ENCODE measurements at places on chromosomes 1 and 21.

DNA sequence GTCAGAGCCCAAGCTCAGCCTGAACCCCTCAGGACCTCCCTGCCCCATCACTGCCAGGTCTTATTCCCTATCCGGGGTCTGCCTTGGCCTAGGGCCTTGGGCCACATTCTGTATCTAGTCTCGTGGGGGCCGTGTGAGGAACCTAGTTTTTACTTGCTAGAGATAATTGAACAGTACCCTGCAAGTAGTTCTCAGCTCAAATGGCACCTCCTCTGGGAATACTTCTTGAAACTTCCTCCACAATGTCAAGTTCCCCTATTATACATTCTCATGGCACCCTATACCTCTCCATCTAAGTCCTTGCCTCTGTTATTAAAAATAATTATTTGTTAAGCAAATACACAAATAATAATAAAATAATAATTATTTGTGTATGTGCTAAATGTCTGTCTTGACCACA is 32.9 kb upstream of the CSF1 start:
- no peak for DNase-seq

- DNase-seq: no peak
Observed at GRCh38 chr1:155485945-155486344, 76.7 kb downstream of the ASH1L start.

- DNase-seq: no peak
Observed at GRCh38 chr1:44786138-44786840, 1.7 kb downstream of the BEST4 start.

GRCh38 chr1:34049994-34050393 is 115.0 kb downstream of the CSMD2 start:
- DNase-seq: no peak

DNA sequence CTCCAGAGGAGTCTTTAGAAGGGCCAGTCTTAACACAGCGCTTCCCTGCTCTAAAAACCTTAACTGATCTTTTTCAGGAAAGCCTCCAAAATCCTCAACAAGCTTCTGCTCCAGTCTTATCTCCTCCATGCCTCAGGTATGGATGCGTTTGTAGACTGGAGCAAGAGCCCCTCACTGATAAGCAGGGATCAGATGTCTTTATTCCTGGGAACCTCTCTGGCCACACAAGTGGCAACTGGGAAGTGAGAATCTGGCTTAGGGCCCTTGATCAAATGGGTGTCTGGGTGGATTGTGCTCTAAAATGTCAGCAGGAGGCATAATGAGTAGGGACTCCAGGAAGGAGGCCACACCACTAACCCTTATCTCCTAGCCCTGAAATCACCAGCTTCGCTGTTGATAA is 1.4 kb downstream of the ZBTB8A start:
- DNase-seq: no peak

DNA sequence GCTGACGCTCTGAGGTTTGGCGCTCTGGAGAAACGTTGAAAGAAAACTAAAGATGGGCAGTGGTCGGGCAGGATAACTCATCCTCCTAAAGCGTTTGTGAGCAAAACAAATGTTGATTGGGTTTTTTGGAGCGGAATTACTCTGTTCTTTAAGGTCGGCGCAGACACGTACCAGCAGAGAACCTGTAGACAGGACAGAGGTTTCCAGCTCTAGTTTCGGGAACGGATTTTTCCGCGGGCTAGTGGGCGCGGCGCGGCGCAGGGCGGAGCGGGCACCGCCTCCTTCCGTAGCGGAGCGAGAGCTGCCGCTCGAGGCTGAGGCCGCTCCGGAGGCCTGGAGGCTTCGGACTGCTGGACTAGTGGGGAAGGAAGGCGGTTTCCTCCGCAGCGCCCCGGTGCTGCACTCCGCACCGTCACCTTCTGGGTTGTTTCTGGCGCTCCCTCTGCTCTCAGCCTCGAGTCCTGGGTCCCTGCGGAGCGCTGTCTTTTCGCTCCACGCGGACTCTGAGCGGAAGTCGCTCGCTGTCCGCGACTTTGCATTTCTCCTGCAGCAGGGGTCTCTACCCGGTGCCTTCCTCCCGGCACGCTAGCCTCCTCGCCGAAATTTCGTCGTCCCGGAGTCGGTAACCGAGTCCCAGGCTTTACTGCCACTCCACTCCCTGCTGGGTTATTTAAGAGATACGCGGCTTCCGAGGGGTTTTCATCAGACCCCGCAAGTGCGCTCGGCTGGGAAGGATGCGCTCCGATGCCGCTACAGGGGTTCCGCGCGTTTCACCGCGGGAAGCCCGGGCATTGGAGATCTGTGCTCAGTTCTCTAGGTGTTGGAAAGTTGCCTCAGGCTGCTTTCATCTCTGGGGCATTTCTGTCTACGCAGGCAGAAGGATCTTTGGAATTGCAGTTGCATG is 7.0 kb downstream of the FOXD2 start:
- no peak for DNase-seq

DNA sequence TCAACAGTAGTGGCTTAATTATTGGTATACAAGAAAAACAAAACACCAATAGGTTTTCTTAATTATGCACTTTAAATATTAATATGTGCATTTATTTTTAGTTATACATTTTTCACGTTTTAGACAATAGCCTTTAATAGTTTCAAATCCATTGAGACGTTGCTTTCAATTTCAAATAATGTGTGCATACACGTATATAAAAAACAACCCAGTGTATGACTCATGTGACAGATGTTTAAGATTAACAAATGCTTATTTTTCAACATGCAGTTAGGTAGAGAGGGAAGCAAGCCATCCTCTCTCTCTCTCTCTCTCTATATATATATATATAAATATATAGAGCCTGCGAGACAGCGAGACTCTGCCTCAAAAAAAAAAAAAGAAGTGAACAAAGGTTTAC is 24.3 kb downstream of the EYA3 start:
- no peak for DNase-seq

All from pulmonary artery endothelial cell (primary cell).